ENCODE measurements at places on chromosomes 4 and X.

- DNase-seq, result no peak
Observed at GRCh38 chr4:147064856-147065255, 119.2 kb upstream of the TTC29 start.

DNA sequence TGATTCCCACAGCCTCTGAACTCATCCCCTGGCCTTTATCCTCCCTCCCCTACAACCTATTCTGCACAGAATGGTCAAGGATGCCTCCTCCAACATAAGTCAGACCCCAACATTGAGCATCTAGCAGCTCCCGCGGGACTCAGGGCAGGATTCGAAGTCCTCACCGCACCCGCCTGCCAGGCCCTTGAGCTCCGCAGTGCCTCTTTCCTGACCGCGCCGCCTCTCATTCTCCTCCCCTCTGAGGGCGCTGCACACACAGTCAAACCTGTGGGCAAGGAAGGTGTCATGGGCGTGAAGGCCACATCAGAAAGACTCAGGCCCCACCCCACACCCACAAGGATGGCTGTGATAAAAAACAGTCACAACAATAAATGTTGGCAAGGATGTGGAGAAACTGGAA is 84.1 kb downstream of the CPZ start:
- no peak for DNase-seq

DNA sequence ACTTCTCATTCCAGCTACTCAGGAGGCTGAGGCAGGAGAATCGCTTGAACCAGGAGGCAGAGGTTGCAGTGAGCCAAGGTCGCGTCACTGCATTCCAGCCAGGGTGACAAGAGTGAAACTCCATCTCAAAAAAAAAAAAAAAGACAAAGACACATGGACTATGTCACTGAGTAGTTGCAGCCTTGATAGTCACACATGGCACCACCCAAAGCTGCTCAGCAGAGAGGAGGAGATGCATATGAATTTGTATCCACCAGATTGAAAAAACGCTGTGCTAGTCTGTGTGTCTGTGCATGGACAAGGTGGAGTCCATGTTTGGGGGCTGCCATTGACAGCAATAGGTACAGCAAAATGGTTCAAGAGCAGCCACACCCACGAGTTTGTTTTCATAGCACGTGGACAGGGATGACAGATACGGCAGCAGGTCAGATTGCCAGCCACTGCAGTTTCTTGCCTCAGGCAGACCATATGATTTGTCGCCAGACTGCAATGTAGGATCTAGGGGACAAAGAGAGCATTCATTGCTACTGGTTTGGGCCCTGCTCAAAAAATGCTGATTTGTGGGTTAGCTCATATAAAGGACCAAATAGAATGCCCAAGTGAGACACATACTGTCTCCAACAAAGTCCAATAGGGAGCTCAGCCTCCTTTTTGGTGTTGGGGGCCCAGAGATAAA is 89.9 kb downstream of the CEP135 start:
- no peak for DNase-seq

DNA sequence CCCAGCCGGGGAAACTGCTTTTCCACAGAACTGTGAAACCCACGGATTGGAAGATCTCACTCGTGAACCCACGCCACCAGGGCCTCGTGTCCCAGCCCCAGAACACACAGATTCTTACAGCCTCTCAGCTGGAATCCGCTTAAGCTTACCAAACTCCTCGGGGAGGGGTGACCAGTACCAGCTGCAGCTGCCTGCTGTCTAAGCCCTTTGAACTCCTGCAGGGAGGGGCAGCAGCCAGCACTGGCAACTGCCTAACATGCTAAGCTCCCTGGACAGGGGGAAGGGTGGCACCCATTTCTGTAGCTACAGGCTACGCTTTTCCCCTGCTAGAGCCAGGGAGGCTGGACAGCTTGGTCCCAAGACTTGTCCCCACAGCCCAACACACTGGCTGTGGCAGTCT is 38.4 kb downstream of the TBL1X start:
- no peak for DNase-seq

DNA sequence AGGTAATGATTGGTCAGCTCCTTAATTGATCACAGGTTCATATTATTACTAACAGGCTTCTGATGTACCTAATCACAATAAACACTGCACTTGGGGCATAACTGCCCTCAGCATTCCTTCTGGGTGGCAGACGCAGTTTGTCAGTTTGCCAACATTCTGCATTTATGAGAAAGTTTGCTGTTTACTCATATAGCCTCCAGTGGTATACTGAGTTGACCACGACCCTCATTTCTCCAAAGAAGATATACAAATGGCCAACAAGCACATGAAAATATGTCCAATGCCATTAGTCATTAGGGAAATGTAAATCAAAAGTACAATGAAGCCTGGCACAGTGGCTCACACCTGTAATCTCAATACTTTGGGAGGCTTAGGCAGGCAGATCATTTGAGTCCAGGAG is 26.3 kb downstream of the EFHC2 start:
- DNase-seq, result no peak

Measured in iPS DF 19.7 (cell line).